A375 (cell line): ENCODE measurements at places on chromosomes 5 and 9. TPM values are rescaled to one million over a fixed set of nuclear protein-coding genes. Genes with fewer than 3 reads are reported as not detected.

C7 gene
- 0.11 TPM in 1 of 2 replicates, not detected in the other for total RNA-seq

OLFML2A gene
- total RNA-seq, result 7.6 and 7.7 TPM in 2 replicates

TXNDC8 gene
- total RNA-seq, result not detected in 2 replicates

C5orf15 gene
- total RNA-seq, result 51.4 and 52.1 TPM in 2 replicates

LCN9 gene
- total RNA-seq, result not detected in 2 replicates

BTNL9 gene
- total RNA-seq, result 1.2 and 1.6 TPM in 2 replicates
